ENCODE measurements at places on chromosomes 13 and 19.

- DNase-seq: peak; percentile 47
Observed at GRCh38 chr19:45215391-45216191, 29.6 kb downstream of the EXOC3L2 start.

DNA sequence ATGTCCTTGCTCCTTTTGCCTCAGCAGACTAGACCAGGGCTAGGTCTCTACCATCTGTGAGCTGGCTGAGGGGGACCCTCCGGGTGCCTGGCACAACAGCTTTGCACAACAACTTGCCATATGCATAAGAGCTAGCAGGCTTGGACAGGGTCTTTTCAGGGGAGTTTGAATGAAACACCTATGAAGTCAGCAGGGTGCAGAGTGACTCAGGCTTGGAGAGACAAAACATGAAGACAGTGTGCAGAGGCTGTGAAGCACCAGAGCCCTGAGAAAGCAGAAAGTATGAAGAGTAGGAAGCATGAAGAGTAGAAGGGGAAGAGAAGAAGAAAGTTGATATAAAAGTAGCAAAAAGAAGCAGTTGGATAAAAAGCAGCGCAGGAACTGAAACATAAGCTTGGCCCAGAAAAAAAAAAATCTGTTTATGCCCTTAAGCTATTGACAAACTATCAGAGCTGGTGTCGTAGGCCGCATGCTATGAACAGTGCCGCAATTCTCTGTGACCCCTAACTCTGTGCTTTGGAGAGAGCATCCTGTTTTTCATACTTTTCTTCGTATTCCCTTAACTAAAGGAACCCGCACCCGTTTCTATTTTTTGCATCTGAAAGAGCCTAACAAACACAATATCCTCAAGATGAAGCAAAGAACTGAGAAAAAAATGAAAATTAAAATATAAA is 52.7 kb upstream of the FAM216B start:
- no peak for DNase-seq

- DNase-seq: no peak
Observed at GRCh38 chr19:10826846-10827245, 9.2 kb downstream of the TMED1 start.

DNA sequence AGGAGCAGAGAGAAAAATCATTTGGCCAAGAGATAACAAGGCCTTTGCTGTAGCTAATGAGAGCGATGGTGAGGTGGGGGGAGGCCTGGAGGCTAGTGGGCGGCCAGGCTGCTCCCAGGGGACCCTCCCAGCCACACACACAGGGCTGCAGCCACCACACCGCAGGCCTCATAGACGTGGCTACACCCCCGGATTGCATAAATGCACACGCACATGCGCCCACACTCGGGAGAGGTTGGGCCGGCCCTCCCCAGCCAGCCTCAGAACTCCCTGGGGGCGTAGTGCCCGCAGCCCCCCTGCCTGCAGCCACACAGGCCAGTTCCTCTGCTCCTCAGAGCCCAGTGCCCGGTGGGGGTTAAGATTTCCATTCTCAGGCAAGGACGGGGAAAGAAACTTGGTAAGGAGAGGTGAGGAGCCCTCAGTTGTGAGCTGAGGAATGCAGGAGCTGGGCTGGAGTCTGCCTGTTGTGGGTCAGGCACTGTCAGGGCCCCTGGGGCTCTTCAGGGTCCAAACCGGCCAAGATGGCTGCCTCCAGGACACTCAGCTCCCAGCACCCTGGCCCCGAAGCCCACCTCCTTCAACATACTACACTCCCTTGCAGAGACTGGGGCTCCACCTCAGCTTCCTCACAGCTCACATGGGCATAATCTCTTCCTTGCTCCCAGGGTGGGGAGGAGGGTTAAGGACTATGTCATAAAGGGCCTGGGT is 8.0 kb downstream of the PTH2 start:
- DNase-seq: peak; percentile 43

GRCh38 chr13:44068169-44068568 is 188.5 kb downstream of the LACC1 start:
- DNase-seq: no peak

DNA sequence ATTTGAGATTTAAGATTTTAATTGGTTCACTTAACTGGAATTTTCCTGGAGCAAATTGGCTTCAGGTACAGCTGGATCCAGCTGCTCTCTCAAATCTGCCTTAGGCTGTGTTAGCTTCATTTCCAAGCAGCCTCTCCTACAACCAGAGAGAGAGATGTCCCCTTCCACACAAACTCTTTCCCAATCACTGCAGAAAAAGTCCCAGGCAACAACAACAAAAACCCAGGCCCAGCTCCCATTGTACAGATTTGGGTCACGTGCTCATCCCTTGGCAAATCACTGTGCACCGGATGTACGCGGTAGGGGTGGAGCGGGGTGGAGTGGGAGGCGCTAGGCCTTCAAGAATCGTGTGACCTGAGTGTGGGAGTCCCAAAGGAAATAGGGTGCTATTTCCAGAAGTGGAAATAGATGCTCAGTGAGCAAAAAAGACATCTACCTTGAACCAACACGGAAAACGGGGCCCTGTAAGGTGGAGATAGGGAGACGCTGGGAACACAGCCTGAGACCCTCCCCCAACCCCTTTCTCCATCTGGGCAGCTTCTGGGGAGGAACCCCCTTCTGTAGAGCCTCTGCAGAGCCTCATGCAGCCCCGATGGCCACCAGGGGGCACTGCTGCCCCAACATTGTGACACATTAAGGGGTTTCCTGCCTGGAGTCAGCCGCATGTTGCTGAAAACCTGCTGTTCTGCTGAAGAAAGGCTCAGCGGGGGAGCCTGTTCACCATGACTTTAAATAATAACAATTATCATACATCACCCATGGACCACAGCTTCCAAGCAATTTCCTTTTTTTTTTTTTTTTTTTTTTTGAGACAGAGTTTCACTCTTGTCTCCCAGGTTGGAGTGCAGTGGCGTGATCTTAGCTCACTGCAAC is 25.4 kb downstream of the HPN start:
- DNase-seq: peak; percentile 94

DNA sequence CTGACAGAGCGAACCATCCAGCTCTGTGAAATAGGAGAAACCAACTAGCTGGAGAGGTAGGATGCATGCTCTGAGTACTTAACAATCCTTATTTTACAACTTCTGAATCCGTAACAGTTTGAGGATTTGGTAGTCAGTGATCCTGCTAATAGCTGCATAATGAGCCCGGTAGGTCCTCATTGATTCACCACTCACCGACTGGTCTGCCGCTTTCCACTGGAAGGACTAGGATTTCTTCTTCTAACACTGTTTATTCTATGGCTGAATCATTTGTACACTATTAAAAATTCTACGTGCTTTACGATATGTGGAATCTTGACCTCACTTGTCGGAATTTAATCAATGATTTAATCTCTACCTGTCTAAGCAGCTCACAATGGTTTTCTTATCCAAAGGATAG is 33.9 kb downstream of the SPATA13 start:
- no peak for DNase-seq

DNA sequence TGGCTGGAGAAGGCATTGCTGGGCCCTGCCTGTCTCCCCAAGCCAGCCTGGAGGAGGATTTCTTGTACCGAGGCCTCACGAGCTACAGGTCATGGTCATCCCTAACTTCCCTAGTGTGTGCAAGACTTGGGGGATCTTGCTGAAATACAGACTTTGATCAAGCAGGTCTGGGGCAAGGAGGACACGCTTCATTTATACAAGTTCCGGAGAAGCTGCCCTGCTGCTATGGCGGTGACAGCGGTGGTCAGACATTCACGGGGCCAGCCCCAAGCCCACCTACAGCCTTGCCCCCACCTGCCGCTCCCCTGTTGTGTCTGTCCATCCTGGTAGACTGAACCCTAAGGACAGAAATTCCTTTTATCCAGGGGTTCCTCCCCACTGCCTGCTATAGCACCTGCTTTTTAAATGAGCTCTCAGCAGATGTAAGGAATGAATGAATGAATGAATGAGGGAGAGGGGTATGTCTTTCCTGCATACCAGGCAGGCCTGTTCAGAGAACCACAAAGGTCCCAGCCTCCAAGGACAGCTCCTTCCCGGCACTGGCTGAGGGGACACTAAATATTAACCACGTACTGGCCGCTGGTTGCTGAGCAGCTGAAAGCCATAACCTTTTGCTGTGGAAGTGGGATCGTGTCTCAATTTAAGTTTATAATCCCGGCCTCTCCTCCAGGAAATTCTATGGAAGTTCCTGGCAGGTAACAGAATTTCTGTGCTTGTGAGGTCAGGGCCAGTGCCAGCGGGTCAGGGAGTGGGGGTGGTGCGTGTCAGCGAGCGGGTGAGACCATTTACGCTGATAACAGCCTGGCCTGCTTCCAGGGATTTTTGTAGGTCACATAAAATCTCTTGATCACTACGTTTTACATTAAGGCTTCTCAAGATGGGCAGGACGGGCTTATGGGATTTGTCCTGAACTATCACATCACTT is 27.1 kb downstream of the TSSK6 start:
- DNase-seq: no peak

- no peak for DNase-seq
Observed at GRCh38 chr19:43310221-43310620, 40.9 kb upstream of the PSG9 start.

DNA sequence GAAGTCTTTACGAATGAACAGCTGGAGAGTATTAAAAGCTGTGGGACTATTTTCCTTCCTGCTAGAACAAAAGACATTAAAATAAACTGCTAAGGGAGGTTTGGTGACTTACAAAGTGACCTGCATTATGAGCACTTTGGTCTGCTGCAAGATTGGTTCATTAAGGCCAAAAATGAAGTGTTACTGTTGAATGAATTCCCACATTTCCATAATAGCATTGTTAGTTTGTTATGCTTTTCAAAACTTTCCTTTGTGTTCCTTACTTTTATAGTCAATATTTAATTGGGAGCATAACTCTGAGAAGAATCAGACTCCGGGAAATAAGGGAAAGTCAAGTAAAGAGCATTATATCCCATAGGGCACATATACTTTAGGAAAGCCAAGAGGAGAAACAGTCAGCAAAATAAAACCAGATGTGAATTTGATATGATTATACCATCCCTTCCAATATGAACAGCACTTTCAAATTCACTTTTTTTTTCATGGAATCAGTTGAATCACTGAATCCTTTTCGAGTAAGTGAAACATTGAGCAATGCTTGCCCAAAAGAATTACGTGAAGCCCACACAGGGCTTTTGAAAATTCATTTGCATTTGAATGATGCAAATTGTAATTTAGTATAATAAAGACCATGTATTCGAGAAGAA is 112.6 kb downstream of the KCTD12 start:
- no peak for DNase-seq

DNA sequence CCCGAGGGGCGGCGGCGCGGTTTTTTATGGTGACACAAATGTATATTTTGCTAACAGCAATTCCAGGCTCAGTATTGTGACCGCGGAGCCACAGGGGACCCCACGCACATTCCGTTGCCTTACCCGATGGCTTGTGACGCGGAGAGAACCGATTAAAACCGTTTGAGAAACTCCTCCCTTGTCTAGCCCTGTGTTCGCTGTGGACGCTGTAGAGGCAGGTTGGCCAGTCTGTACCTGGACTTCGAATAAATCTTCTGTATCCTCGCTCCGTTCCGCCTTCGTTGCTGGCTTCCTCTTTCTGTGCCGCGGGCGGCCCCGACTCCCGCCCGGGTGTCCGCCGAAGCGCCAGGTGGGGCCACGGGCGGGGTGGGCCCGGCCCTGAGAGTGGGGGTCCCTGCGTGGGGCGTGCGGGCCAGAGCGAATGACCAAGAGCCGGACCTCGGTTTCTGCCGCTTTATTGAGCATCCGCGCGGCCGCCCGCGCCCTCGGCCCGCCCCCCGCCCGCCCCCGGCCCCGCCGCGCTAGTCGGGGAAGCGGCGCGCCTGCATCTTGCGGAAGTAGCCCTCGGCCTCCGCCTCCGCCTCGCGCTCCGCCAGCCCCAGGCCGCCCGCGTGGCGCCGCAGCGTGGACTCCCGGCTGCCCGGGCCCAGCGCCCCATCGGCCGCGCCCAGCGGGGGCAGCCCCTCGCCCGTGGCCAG is 9.6 kb downstream of the PLPPR3 start:
- DNase-seq: peak; percentile 30

GRCh38 chr19:1862424-1863327 is 703 bp downstream of the KLF16 start:
- peak; percentile 51 for DNase-seq

DNA sequence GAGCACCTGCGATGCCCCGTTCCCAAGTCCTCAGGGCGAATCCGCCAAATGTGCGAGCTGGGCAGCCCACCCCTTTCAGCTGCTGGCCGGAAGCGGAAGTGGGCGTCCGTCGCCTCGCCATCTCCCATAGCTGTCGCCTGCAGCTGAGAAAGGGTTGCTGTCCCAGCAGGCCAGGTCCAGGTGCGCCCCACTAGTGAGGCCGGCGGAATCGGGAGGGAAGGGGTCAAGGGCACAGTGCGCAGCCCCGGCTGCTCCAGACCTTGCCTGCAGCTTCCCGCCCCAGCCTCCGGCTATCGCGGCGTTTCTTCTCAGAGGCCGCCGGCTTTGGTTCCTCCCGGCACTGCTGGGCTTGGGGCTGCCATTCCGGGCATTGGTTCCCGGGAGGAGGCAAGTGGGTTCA is at the start of gene ZNF177:
TSS of gene ZNF177 (plus strand) at position 109 of the 400 bp plus-strand sequence. CDS start 15,299 bp downstream, outside the sequence.
- peak; percentile 74 for DNase-seq

GRCh38 chr13:39364947-39365468 is 238.0 kb downstream of the LHFPL6 start:
- peak; percentile 22 for DNase-seq

DNA sequence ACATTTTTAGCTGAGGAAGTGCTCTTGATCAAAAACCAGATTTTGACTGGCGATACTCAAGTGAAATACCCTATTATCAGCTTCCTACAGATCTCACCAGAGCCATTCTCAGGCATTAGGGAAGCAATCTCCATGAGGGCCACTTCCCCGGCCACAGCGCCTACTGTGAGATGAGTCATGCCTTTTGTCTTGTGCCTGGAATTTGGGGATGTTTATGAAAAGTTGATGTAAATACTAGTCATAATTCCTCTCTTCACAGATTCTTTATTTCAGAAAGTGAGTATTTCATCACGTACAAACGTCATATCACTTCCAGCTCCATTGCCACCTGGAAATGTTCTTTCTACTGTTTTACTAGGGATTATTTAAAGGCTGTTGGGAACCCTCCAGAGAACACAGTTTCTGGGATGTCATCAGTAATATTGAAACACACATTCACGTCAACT is 25.3 kb upstream of the SLC46A3 start:
- DNase-seq: no peak

GRCh38 chr19:38362076-38362945 is 12.1 kb upstream of the PSMD8 start:
- peak; percentile 92 for DNase-seq

- DNase-seq: peak; percentile 79
Observed at GRCh38 chr13:23617551-23618024, 47.4 kb downstream of the TNFRSF19 start.

DNA sequence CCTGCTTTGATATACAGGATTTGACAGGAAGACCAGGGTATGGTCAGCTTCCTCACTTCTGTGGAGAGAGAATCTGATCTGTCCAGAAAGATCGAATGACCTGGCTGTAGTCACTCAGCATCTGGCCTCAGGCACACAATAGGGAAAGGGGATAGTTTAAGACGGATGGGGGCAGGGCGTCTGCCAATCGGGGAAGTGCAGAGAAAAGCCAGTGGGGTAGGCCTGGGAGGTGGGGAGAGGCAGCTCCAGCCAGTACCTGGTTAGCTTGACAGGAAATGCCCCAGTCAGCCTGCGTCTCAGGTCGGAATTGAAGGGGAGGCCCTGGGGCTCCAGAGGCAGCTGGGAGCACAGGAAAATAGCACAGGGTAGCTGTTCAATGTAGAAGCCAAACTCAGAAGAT is 12.4 kb downstream of the ZNF444 start:
- peak; percentile 25 for DNase-seq

- DNase-seq: no peak
Observed at GRCh38 chr19:39307822-39308530, 11.8 kb downstream of the IFNL1 start.

GRCh38 chr13:110574161-110574560 is 12.6 kb upstream of the RAB20 start:
- DNase-seq: no peak

GRCh38 chr13:97117388-97117910 is 104.7 kb upstream of the MBNL2 start:
- no peak for DNase-seq

GRCh38 chr13:23995283-23996073 is 98.2 kb upstream of the C1QTNF9B start:
- no peak for DNase-seq
